ENCODE measurements at places on chromosomes 2 and 18.
A peak's percentile ranks its signal among the peaks of the same experiment; 100 is the strongest.

- no peak for DNase-seq
Measured at GRCh38 chr2:89844221-89844943, 1152.9 kb downstream of the RPIA start.

DNA sequence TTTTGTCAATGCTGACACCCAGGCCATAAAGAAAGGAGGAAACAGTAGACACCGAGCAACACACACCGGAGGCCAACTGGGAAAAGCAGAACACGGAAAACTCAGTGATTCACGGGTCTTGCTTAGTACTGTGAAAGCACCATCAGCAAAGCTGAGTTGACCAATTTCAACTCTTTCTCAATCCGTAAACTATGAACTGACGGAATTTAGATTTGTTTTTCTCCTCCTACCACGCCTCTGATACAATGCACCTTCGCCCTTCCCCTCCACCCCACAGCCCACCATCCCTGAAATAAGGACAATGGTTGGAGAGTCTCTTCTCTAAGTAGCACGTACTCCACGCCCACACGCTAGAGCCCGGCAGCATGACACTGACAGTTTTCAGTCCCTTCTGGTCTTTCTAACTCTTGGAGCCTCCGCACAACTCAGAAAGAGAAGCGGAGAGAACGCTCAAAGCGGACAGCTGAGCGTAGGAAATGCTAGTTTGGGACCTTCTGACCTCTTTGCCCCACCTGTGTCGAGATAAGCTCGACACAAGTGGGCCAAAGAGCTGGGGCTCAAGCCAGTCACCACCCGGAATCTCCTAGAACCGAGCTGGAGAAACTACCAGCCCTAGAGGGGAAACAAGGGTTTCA, 669 bp downstream of the LNPK start:
- peak; percentile 3 for DNase-seq

DNA sequence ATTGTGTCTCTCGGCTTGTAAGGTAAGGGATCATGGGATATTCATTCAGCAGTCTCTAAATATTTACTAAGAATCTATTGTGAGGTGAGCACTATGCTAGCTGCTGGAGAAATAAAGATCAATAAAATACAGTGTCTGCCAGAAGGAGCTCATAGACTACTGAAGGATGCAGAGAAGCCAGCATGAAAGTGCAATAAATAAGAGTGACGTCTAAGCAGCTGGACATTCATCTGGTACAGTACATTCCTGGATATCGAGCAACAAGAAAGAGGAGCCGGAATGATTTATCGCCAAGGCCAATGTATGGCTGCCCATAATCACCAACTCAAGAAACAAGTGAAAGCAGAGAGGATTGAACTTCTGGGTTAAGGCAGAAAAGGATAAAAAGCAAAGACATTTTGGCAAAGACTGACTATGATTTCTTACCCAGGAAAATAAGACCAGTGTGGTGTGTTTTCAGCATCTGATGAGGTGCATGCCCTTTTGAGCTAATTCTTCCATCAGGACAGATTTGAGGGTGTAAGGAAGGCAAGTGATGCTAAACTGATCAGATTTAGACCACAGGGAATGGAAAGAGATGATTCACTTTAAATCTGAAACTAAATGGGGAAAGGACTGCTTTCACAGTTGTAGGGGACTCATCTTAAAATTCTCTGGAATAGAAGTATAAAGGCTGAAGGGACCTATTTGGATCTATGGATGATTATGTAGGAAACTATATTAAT, 18.7 kb upstream of the LMAN1 start:
- DNase-seq = no peak

DNA sequence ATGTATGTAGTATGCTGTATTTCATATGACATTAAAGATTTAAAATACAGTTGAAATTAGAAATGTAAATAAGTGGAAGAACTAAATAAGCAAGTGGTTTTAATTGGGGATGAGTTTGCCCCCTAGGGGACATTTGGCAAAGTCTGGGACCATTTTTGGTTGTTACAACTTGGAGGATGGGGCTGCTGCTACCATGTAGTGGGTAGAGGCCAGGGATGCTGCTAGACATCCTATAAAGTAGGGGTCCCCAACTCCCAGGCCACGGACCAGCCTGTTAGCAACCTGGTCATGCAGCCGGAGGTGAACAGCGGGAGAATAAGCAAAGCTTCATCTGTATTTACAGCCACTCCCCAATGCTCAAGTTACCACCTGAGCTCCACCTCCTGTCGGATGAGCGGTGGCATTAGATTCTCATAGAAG, 27.9 kb upstream of the ASNSD1 start:
- DNase-seq = no peak

DNA sequence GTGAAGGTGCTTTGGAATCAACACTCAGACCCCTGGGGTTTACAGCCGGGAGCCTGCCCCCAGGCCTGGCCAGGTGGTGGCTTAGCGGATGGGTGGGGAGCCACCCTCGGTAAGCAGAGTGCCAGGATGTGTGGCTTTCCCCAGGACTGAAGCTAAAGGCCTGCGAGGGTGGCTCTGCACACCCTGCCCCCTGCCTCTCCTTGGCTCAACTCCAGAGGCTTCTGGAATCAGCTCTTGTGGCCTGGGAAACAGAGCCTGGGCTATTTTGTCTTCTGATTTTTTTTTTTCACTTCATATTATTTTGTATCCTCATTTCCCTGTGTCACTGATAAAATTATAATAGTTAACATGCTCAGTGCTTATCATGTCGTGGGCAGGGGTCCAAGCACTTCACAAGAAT, 79.8 kb downstream of the RHOB start:
- DNase-seq = no peak

DNA sequence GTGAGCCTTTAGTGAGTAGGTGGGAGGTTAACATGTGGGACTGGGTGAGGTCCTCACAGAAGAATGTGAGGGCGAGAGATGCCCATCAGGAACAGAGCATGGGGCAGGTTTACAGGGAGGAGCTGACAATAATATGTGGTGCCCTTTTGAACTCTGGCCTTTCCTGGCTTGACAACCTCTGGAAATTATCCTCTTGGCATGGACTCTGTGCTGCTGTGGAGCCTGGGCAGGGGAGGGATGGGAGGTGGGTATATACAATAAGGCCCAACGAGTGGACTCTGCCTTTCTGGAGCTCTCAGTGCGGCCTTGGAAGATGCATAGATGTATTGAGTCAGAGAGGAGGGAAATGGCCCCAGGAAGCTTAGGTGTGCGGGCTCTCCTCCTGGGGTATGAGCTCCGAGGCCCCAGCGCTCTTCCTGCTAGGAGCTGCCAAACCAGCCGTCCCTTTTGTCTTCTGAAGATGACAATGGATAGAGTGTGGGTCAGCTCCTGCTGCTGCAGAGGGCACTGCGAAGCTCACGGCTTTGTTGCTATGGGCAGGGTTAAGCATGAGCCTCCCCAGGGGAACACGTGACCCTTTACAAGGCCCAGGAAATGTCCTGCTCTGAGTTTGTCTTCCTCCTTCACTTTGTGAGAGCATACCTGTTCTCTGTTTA, 8.7 kb upstream of the PSD4 start:
- no peak for DNase-seq

DNA sequence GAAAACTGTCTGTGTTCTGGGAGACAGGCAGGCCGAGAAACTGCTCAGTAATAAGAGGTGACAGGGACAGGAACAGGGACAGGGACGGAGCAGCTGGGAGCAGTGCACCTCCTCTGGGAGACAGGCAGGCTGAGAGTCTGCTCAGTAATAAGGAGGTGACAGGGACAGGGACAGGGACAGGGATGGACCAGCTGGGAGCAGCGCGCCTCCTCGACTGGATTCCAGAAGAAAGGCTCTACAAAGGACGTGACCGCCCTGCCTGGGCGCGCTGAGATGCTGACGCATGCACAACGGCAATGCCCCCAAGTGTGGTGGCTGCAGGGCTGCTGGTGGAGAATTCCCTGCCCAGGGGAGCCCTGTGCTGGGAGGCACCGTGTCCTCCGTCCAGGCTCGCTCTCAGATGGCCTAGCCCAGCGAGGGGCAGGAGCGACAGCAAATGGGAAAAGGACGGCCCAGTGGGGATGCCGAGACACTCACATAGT, 44.2 kb upstream of the PXDN start:
- no peak for DNase-seq

DNA sequence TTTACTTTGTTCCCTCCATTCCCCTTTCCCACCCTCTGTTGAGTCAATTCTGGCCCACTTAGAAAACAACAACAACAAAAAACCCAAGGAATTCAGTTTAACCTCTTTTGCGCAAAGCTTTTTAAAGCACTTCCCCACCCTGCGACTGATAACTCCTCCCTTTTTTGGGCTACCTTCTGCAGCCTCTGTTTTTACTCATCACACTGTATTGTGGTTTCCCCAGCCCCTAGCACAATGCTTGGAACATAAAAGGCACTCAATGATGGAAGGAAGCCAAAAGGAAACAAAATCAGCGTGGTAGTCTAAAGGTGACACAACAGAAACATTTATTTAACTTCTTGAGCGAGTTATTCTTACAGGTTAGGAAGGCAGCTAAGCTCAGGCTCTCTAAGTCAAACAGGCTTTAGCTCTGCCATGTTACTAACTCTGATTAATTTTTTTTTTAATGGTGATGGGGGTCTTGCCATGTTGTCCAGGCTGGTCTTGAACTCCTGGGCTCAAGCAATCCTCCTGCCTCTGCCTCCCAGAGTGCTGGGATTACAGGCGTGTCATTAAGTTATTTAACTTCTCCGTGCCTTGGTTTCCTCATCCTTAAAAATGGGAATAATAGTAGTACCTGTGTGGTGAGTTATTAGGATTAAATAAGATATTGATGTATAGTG, 1.3 kb downstream of the CEP68 start:
- DNase-seq = no peak

- no peak for DNase-seq
Measured at GRCh38 chr2:196441527-196441926, 198.0 kb upstream of the CCDC150 start.

- DNase-seq = no peak
Measured at GRCh38 chr2:239239607-239240413, 161.0 kb downstream of the HDAC4 start.

GRCh38 chr2:181077128-181077709, 96.8 kb downstream of the UBE2E3 start:
- DNase-seq = peak; percentile 40

- no peak for DNase-seq
Measured at GRCh38 chr18:48776641-48777025, 174.1 kb downstream of the SMAD7 start.

DNA sequence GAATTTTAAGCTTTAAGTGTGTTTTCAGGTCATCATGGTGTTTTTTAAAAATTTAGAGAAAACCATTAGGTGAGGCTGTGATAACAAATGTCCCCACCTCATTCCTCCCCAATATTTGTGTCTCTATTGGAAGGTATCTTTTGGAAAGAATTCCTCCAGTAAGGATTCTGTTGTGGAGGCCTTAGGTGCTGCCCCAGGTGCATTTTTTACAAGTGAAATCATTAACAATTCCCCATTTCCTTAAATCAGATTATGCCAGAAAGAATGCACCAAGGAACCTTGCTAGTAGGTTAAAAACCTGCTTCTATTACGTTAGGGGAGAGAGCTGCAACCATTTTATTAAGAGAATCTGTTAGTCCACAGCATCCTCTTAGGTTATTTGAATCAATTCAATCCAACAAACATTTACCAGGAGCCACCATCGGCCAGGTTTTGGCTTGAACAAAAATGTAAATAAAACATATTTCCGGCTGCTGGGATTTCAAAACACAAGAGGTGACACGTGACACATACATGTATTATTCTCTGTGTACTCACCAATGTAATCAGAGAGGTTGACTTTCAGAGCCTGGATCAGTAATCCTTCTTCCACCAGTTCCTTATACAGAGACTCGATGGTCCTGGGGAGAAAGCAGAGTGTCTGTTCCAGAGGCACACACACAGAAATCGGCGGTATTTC, 112.5 kb upstream of the ASB18 start:
- DNase-seq = no peak

DNA sequence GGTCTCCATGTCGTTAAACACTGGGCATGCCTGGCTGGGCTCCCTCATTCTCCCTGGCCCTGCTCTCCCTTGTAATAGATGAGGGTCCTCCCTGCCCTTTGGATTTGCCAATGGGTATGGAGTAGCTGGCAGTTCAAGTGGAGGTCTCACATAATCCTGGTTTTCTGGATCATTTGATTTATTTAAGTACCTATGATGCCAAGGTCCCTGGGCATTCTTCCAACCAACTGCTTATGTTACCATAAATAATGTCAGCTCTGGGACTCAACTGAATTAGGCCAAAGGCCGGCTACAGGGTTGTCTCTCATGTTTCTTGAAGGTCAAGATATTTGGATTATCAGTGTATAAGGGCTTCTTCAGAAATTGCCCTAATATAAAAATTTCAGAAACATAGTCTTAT, 104.9 kb upstream of the LYPD6 start:
- no peak for DNase-seq

GRCh38 chr2:103445347-103445746, 683.5 kb downstream of the TMEM182 start:
- DNase-seq = no peak

- DNase-seq = peak; percentile 22
Measured at GRCh38 chr18:46672062-46672970, 15.3 kb upstream of the LOXHD1 start.

GRCh38 chr18:79339094-79339908, 56.4 kb upstream of the NFATC1 start:
- no peak for DNase-seq

- no peak for DNase-seq
Measured at GRCh38 chr2:422676-423435, 135.0 kb upstream of the ALKAL2 start.

DNA sequence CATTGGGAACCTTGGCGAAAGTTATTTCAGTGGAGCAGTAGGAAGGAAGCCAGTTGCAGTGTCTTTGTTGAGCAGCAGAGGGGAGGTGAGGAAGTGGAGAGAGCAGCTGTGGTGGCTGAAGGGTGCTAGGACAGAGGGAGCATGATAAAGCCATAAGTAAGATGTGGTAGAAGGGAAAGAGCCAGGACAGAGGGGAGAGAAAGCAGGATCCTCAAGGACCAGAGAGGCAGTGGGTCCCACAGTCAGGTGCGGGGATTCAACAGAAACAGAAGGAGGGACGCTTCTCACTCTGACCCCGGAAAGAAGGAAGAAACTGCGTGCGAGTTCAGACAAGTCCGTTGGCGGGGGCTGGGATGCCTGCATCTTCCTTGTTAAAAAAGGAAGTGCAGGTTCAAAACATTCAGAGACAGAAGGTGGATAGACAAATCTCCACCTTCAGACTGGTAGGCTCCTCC, at the start of gene CXCR2:
Gene CXCR2, plus strand, starts transcription at position 403 of the 455 bp plus-strand sequence. CDS start 8,774 bp downstream, outside the sequence.
- peak; percentile 1 for DNase-seq

DNA sequence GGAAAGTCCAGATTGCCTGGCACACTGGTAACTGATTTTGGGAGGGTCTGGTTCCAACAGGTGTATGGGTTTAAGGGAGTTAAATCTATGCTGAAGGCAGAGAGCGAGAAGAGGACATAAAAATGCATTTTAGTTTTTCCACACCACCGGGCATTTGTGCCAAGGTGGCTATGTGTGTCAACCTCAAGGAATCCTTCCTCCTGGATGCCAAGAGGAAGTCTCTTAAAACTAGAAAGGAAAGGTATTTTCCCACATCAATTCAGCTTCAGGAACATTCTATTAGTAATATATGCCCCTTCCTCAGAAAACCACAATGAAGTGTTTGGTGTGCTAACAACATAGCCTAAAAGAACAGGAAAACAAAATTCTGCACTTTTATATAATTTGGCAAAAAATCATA, 5.4 kb upstream of the GAREM1 start:
- DNase-seq = no peak
